Stimulated activated CD8-positive, alpha-beta memory T cell treated with anti-CD3 and anti-CD28 coated beads, Interleukin-7, amount 100 ng/mL, for 24 hours (primary cell): ENCODE measurements at places on chromosomes 2 and 18.

GRCh38 chr2:14781142-14781541, 148.6 kb downstream of the LRATD1 start:
- no peak for DNase-seq

DNA sequence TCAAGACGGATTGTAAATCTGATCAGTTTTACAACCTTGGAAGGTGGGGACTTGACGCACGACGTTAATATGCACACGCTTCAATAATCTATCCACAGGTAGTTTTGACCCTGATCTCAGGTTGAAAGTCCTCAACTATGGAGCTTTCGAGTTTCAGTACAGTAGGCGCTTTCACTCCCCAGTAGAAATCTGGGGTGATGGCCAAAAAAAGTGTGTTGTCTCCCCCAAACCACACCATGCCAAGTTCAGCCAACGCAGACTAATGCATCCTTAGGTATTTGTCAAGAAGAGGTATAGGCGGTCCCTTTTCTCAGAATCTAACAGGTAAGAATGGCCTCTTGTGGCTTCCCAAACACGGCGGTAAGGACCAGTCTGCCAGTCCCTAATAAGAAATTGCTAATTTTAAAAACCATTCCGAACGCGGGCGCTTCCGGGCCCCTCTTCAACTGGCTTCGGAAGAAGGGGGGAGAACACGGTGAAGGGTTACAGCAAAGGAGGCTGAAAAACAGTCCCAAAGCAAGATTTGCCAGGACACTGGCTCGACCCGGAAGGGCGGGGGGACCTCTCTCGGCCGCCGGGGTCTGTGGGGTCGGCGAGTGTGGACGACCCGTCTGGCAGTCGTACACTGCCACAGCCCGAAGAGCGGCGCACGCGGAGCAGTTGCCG, 659 bp downstream of the FAM210A start:
- peak; percentile 2 for DNase-seq

DNA sequence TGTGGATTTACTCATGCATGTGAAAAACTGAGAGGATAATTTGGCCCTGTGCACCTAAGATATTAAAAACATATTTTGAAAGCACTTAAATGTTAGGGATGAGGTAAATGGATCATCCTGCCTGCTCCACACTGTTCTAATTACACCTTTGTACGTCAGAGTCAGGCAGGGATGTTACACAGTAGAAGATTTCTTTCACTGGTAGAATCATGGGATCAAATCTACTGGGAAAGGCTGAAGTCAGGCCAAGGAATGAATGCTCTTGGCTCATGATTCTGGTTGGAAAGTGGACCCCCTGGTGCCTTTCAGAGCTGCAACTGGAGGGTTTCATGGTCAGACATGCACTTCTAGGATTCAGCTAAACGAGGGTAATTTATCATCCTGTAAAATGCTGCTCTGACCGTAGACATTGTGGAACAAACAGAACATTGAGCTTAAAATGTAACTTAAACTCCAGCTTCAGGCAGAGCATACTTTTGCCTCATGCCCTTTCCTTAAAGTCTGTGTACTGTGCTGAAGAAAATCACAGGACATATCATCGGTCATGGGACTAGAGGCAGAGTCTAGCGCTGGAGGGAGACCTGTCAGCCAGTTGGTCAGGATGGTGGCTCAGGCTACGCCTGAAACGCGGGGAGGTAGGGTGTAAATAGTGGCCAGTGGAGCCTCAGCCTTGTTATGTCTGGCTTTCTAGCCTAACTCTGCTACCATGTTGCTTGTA, 4.9 kb downstream of the KCNE4 start:
- no peak for DNase-seq

GRCh38 chr2:15989559-15989958, 49.2 kb downstream of the MYCN start:
- DNase-seq = no peak

GRCh38 chr18:56460581-56460980, 177.8 kb downstream of the TXNL1 start:
- DNase-seq = no peak

DNA sequence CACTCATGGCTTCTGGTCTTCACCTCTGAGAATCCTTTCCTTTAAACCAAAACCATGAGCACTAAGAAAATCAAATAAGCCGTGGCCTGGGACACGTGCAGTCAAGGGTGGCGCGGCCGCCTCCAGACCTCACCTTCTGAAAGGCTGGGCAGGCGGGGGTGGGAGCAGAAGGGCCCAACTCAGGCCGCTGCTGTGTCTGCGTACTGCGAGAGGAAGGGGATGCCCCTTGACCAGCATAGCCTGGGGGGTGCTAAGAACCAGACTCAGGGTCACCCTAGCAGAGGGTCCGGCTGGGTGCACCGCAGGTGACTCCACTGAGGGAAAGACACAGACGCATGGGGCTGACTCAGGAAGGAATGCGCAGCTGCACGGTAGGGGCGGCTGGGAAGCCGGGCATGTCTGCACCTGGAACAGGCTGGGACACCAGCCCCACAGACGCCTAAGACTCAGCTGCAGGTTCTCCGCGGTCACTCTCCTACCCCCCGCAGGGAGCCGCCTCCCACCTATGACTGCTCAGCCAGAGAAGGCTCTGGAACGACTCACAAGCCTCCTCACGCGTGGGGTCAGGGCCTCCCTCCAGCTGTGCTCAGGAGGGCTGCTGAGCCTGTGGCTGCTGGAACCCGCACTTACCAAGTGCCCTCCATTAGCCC, 432.4 kb upstream of the MYT1L start:
- no peak for DNase-seq

DNA sequence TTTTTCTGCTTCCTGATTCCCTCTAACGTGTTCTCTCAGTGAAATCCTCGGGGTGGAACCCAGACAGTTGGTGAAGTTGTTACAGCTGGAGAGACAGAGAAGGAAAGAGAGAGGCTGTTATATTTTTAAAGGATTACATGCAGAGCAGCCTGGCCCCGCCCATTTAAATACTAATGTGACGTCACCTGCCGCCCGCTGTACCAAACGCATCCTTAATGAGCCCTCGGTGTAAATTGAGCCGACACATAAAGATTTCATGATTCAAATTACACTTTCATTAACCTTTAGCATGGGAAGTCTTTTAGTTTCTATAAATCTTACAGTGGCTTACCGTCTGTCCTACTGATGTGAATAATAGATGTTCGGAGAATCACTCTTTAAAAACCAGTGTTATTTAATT, 164.0 kb upstream of the SIX3 start:
- DNase-seq = no peak
